ENCODE measurements at places on chromosomes 2 and 18. TPM values are rescaled to one million over a fixed set of nuclear protein-coding genes. Genes with fewer than 3 reads are reported as not detected.

ALK gene
- 0.27 TPM for total RNA-seq

CDK5R2 gene
- total RNA-seq: 0.45 TPM

ELOA2 gene
- not detected for total RNA-seq

CAPN14 gene
- total RNA-seq: 0.05 TPM

FHOD3 gene
- 57.5 TPM for total RNA-seq

MYO3B gene
- not detected for total RNA-seq

BCL11A gene
- total RNA-seq: 0.11 TPM

IL1RN gene
- total RNA-seq: not detected

GALNT3 gene
- 0.37 TPM for total RNA-seq

FNDC4 gene
- total RNA-seq: 6.1 TPM

SPP2 gene
- not detected for total RNA-seq

MYCN gene
- not detected for total RNA-seq

GREB1L gene
- 8.8 TPM for total RNA-seq

SPATA3 gene
- not detected for total RNA-seq

SERPINB12 gene
- 0.68 TPM for total RNA-seq

MSH6 gene
- 26.4 TPM for total RNA-seq

ATF2 gene
- 42.2 TPM for total RNA-seq

EFR3B gene
- total RNA-seq: 0.26 TPM

NTSR2 gene
- total RNA-seq: not detected

VIL1 gene
- total RNA-seq: not detected

STARD6 gene
- not detected for total RNA-seq

SLC9A4 gene
- 0.42 TPM for total RNA-seq

SERPINB4 gene
- total RNA-seq: not detected

KCNIP3 gene
- 4.9 TPM for total RNA-seq

SLC5A7 gene
- total RNA-seq: not detected

ALPG gene
- total RNA-seq: not detected

CDH19 gene
- not detected for total RNA-seq

UPP2 gene
- not detected for total RNA-seq

LRP2 gene
- 0.10 TPM for total RNA-seq

SLC8A1 gene
- total RNA-seq: 8.3 TPM

NCOA1 gene
- 49.2 TPM for total RNA-seq

CFC1 gene
- not detected for total RNA-seq

PCARE gene
- total RNA-seq: 0.32 TPM

TMEM247 gene
- not detected for total RNA-seq

CERS6 gene
- total RNA-seq: 38.0 TPM

GDF7 gene
- total RNA-seq: not detected

RNF125 gene
- 2.9 TPM for total RNA-seq

CIAO1 gene
- total RNA-seq: 125 TPM

UGT1A3 gene
- not detected for total RNA-seq

LOXHD1 gene
- total RNA-seq: not detected

ARHGEF33 gene
- total RNA-seq: 0.26 TPM

MYO1B gene
- total RNA-seq: 125 TPM

All from myocyte (in vitro differentiated cells).